Central memory CD8-positive, alpha-beta T cell (primary cell): ENCODE measurements at places on chromosomes 16 and 17.

DNA sequence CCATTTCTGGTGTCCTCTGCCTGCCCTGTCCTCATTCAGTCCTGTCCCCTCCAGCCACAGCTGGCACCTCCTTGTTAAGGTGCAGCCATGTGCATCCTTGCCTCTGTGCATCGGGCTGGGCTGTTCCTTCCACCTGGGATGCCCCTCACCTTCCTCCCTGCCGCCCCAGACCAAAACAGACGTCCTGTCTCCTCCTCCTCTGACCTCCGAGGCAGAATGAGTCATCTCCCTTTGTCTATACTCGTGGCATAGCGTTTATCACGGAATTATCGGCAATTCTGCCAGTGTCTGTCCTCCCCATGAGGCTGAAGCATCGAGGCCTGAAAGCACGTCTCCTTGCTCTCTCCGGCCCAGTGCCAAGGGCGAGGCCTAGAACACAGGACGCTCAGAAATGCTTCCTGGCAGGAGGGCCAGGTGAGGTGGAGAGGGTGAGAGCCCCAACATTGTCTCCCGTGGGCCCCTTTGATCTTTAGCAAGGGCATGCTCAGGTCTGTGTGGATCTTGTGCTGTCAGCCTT is 4.6 kb downstream of the RAI1 start:
- peak overlapping the region; percentile 53 for H3K27ac ChIP-seq
- H3K27me3 ChIP-seq = no peaks in the 10 kb centered on the region
- no peak overlapping the region for H3K4me3 ChIP-seq
- H3K36me3 ChIP-seq = peaks cover 16% of the 10 kb centered on the region
- peaks cover 41% of the 10 kb centered on the region for H3K4me1 ChIP-seq

- peak overlapping the region; percentile 38 for H3K4me3 ChIP-seq
- H3K4me1 ChIP-seq = peaks cover 11% of the 10 kb centered on the region
Observed at GRCh38 chr16:85680352-85680944, 8.3 kb downstream of the GINS2 start.

- no peak for DNase-seq
- H3K27ac ChIP-seq = no peak overlapping the region
- H3K27me3 ChIP-seq = no peaks in the 10 kb centered on the region
- no peak overlapping the region for H3K4me3 ChIP-seq
Observed at GRCh38 chr17:792277-792676, 10.1 kb downstream of the MRM3 start.

DNA sequence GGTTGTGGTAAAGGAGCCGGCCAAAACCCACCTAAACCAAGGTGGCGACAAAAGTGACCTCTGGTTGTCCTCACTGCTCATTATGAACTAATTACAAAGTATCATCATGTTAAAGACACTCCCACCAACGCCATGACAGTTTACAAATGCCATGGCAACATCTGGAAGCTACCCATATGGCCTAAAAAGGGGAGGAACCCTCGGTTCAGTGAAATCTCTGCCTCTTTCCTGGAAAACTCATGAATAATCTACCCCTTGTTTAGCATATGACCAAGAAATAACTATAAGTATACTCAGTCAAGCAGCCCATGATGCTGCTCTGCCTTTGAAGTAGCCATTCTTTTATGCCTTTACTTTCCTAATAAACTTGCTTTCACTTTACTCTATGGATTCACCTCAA is 72.2 kb downstream of the CYLD start:
- no peaks in the 10 kb centered on the region for H3K4me1 ChIP-seq
- H3K27ac ChIP-seq = no peak overlapping the region
- no peak overlapping the region for H3K4me3 ChIP-seq

GRCh38 chr16:12290165-12290564 is 313.6 kb downstream of the SNX29 start:
- H3K4me1 ChIP-seq = peaks cover 6% of the 10 kb centered on the region
- no peaks in the 10 kb centered on the region for H3K27me3 ChIP-seq
- peaks cover 4% of the 10 kb centered on the region for H3K36me3 ChIP-seq
- H3K27ac ChIP-seq = no peak overlapping the region

DNA sequence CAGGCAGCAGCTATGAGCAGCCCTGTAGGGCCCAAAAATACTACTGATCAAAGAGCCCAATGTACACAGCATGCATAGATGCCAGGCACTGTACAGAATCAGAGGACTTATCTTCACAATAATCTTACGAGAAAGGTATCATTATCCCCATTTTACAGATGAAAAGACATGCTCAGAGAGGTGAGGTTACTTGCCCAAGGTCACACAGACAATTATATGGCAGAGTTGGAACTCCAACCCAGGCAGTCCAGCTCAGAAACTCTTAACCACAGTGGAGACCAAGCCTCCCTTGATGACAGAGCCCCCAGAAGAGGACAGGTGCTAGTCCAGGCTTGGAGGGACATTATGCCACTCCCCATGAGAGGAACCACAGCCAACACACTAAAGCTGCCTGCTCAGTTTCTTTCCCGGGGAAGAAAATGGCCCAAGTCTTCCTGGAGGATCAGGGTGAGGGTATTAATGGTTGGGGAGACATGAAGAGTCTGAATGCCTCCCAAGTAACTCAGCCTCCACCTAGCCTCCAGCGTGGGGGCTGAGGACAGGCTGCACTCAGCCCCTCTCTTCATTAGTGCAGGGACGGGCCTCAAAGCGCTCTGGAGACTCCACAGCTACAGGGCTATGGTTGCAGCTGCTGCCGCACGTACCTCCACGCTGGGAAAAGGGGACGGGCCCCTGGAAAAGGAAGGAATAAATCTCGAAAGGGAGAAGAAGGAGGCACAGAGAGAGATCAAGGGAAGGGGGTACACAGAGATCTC is 826 bp downstream of the UNC119 start:
- peak overlapping the region; percentile 95 for H3K27ac ChIP-seq
- H3K4me3 ChIP-seq = peak overlapping the region; percentile 95
- H3K4me1 ChIP-seq = peaks cover 55% of the 10 kb centered on the region
- H3K27me3 ChIP-seq = no peaks in the 10 kb centered on the region

GRCh38 chr17:27518545-27519521 is 62.6 kb downstream of the KSR1 start:
- H3K4me1 ChIP-seq = peaks cover 33% of the 10 kb centered on the region
- H3K4me3 ChIP-seq = no peak overlapping the region
- H3K36me3 ChIP-seq = no peaks in the 10 kb centered on the region
- DNase-seq = no peak

DNA sequence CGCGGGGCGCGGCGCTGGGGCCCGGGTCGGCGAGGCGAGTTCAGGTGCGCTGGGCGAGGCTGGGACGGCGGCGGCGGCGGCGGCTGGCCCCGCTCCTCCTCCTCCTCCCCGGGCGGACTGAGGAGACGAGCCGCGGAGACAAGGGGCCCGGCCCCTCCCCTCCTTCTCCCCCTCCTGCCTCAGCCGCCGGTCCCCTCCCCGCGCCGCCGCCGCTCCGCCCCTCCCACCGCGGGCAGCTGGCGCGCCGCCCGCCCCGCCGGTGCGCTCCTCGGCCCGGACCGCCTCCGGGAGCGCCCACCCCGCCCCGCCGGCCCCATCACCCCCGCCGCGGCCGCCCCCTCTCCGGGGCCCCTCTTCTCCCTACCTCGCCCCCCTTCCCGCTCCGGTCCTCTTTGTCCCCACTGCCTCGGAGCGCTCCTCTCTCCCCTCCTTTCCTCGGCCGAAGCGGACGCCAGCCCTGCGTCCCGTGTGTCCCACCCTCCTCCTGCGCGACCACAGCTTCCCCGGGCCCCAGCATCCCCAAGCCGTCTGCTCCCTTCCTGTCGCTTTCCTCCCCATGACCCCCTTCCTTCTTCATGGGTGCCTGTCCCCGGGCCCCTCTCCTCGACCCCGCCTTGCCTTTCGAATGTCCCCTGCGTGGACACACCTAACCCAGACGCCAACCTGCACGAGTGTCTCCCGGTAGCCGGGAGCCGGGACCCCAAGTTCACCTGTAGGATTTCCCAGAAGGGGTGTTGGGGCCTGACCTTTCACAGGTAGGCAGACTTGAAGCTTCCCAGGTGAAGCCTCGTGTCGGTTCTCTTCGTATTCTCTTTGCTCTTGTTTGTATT is at the start of gene TOX3:
TOX3 (minus strand) TSS at position 140 of the 830 bp plus-strand sequence. CDS start 420 bp downstream, outside the sequence.
- no peak for DNase-seq
- H3K4me3 ChIP-seq = peak within 1 kb of the TSS; percentile 11
- H3K27ac ChIP-seq = no peak within 1 kb of the TSS
- peaks cover 67% of the 10 kb centered on the region for H3K27me3 ChIP-seq
- no peaks in the 10 kb centered on the region for H3K36me3 ChIP-seq
- no peaks in the 10 kb centered on the region for H3K4me1 ChIP-seq

DNA sequence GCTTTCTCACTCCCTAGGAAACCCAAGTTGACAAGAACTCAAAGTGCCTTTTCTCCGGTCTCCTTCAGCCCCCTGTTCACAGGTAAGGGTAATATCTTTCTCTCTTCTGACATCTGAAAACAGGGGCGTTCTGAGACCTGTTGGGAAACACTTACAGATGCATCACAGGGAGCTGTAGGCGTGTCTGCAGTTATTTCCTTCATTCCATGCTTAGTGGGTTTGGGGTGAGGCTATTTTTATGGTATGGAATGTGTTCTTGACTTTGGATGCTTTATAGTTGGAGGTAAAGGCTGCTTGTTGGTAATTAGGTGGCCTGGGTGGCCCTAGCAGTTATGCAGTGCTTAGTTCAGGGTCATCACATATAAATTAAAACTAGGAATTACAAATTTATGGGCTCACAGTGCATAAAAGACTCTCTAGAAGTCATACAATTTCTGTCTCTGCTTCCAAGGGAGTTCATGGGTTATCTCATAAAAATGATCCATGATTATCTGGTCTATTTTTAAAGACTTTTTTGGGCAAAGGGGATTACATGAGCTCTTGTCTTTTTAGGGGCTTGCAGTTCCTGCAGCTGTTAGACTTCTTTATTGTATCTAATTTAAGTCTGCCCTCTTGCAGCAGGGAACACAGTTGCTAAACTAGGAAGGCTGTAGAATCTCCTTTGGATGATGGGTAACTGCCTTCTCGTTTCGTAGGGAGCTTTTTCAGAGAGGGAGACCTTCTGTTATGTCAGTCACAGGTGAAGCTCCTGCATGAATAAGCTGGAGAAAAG is 10.2 kb downstream of the SOCS7 start:
- peaks cover 3% of the 10 kb centered on the region for H3K36me3 ChIP-seq
- DNase-seq = no peak
- peaks cover 17% of the 10 kb centered on the region for H3K4me1 ChIP-seq

DNA sequence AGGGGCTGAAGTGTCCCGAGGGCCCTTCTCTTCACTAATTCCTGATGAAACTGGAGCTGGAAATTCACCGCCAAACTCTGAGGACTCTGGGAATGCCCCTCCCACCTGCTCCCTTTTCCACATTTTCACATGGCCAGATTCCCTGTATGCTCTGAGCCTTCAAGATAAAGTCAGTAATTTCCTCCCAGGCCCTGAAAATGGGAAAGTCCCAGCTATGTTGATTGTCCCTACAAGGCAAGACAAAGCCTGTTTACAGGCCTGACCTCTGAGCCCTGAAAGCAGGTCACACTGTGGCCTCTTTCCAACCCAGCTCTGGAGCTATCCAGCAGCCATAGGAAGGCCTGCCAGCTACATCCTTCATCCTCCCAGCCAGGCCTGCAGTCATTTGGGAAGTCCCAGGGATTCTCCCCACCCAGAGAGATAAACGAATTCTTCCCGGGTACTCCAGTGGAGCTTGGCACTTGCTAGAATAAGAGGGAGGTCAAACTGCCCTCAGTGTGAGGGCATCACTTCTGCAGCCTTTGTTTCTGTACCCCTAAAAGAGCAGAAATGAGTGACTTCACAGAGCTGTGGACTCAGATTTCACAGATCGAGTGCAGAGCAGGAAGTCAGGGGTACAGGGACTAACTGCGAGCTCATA is 19.6 kb upstream of the CCL2 start:
- no peak overlapping the region for H3K27ac ChIP-seq
- no peaks in the 10 kb centered on the region for H3K36me3 ChIP-seq
- no peak for DNase-seq
- no peak overlapping the region for H3K4me3 ChIP-seq
- H3K27me3 ChIP-seq = peaks cover 49% of the 10 kb centered on the region
- H3K4me1 ChIP-seq = no peaks in the 10 kb centered on the region

GRCh38 chr16:66899310-66899944 is 19.1 kb downstream of the PDP2 start:
- H3K27ac ChIP-seq = no peak overlapping the region
- peaks cover under 1% of the 10 kb centered on the region for H3K36me3 ChIP-seq
- DNase-seq = no peak
- H3K4me1 ChIP-seq = peaks cover 8% of the 10 kb centered on the region
- no peaks in the 10 kb centered on the region for H3K27me3 ChIP-seq

DNA sequence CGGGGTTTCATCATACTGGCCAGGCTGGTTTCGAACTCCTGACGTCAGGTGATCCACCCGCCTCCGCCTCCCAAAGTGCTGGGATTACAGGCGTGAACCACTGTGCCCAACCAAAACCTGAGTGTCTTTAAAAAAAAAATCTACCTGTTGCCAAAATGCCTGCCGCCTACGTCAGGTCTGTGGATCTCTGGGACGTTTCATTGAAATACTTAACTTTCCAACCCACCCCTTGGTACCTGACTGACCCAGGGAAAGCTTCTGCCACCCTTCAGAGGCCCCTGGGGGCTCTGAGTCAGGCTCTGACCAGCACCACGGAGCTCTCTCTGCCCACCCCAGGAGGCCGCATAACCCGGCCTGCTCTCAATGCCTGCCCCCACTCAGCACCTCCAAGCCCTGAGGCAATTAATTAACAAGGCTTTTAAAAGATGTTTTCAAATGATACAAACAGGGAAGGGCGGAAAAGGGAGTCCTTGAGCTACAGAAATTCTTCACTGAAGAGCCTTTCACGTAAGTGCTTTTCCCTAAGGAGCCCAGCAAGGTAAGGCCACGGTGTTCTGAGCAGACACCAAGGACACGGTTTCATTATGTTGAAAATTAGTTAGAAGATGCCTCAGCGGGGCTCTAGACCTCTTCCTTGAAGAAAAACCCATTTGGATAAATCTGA is 29.3 kb upstream of the GSG1L start:
- no peak for DNase-seq
- no peak overlapping the region for H3K4me3 ChIP-seq
- peaks cover 26% of the 10 kb centered on the region for H3K36me3 ChIP-seq

GRCh38 chr17:66337268-66337667 is 34.9 kb downstream of the PRKCA start:
- no peak for DNase-seq
- no peak overlapping the region for H3K4me3 ChIP-seq
- peaks cover 7% of the 10 kb centered on the region for H3K4me1 ChIP-seq
- H3K27me3 ChIP-seq = no peaks in the 10 kb centered on the region
- H3K36me3 ChIP-seq = no peaks in the 10 kb centered on the region
- no peak overlapping the region for H3K27ac ChIP-seq

- no peaks in the 10 kb centered on the region for H3K27me3 ChIP-seq
- H3K27ac ChIP-seq = no peak overlapping the region
- peaks cover 1% of the 10 kb centered on the region for H3K36me3 ChIP-seq
Observed at GRCh38 chr17:75505152-75505409, 10.3 kb downstream of the CASKIN2 start.

DNA sequence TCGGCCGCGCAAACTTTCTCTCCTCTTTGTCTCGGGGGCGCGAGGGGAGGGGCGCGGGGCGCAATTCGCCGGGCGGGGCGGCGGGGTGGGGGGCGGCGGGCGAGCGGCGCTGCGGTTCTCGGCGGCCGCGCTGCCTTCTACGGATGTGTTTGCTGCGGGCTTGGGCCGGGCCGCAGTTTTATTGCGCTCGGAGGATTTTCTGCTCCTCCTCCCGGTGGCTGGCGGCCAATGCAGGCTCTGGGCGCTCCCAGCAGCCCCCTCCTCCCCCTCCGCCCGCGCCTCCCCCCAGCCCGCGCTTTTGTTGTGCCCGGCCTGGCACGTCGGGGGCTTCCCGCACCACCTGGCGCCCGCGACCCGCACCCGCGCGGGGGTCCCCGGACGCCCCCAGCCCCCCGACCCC is at the start of gene TIMP2:
TIMP2 (minus strand) TSS at position 154 of the 400 bp plus-strand sequence. CDS start 299 bp downstream, outside the sequence.
- peaks cover 5% of the 10 kb centered on the region for H3K4me1 ChIP-seq
- peak; percentile 31 for DNase-seq
- peaks cover 68% of the 10 kb centered on the region for H3K27me3 ChIP-seq
- H3K4me3 ChIP-seq = peak within 1 kb of the TSS; percentile 71
- no peak within 1 kb of the TSS for H3K27ac ChIP-seq

- H3K36me3 ChIP-seq = peaks cover 20% of the 10 kb centered on the region
- H3K27me3 ChIP-seq = no peaks in the 10 kb centered on the region
- DNase-seq = no peak
Observed at GRCh38 chr17:4146641-4147040, 3.6 kb downstream of the CYB5D2 start.
